ENCODE measurements at places on chromosomes 12 and 14.
A peak's percentile ranks its signal among the peaks of the same experiment; 100 is the strongest.

GRCh38 chr14:34496679-34497513, 34.9 kb upstream of the SPTSSA start:
- no peak for DNase-seq

GRCh38 chr14:68557648-68558047, 235.2 kb downstream of the ZFP36L1 start:
- DNase-seq = no peak

- no peak for DNase-seq
These were observed 29.0 kb upstream of the AKAP6 start for GRCh38 chr14:32300136-32300535.

- no peak for DNase-seq
These were observed 37.1 kb downstream of the PPP4R3A start for GRCh38 chr14:91473046-91473445.

DNA sequence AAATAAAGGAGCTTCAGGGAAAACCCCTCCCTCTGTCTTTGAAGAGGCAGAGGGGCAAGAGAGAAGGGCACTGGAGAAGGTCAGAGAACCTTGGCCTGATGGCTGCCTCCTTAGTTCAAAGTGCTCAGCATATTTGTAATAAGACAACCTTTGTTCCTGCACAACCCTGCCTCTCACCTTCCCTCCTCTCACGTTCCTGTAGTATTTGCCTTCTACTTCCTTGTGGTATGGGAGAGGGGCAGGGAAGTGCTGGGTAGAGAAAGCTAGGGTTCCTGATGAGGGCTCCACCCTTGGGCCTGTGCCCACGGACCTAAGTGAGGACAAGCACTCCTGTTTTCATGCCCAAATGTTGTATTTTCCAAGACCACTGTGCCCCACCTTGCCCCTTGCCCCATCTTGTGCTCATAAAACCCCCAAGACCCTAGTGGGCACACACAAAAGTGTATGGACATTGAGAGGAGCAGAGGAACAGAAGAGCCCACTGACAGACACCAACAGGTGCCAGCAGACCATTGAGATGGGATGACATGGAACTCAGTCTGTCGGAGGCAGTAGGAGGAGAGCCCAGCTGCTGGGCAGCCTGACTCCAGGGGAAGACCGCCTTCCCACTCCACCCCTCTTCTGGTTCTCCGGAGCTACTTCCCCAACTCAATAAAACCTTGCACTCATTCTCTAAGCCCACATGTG, 261.5 kb upstream of the CCDC196 start:
- no peak for DNase-seq

GRCh38 chr12:6461401-6462233, 8.9 kb downstream of the VAMP1 start:
- peak; percentile 89 for DNase-seq

DNA sequence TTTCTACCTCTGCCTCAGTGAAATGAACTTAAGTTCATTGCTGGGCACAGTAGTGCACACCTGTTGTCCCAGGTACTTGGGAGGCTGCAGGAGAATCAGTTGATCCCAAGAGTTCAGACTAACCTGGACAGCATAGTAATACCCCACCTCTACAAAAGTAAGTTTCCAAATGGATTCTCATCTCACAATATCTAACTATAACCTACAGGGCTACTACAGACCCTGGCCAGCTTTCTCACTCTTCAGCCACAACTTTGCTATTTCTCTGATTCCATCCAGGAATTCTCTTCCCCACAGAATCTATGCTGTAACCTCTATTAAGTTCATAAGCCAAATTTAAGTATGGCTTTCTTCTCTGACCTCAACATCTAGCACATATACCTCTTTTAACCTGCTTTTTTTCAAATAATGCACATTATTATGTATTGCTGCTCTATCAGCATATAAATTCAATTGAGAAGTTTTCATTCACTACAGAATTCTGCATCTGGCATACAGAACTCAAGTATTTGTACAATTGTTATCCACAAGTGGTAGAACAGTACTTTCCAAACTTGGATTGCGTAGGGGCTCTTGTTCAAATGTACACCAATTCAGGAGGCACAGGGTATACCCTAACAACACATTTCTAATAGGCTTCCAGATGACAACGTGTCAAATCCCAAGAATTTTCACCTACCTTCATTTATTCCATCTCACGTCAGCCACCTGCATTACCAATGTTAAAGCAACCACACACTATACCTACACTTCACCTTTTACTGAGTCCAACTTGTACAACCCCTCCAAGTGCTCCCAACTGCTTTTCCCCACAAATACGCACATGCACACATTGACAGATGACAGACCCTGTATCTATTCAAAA, 3.8 kb downstream of the RPS29 start:
- DNase-seq = no peak
